ENCODE measurements at places on chromosomes 12 and 14.

GRCh38 chr12:15222219-15222618 is 1.0 kb upstream of the RERG start:
- DNase-seq, result no peak

GRCh38 chr12:105861227-105861626 is 277.5 kb downstream of the NUAK1 start:
- no peak for DNase-seq

- DNase-seq, result no peak
Measured at GRCh38 chr12:67068204-67068731, 200.9 kb upstream of the CAND1 start.

- DNase-seq, result no peak
Measured at GRCh38 chr12:6635856-6636531, at the start of gene LPAR5. LPAR5 (minus strand) TSS chr12:6635959; CDS start chr12:6621248, 14,711 bp downstream.

DNA sequence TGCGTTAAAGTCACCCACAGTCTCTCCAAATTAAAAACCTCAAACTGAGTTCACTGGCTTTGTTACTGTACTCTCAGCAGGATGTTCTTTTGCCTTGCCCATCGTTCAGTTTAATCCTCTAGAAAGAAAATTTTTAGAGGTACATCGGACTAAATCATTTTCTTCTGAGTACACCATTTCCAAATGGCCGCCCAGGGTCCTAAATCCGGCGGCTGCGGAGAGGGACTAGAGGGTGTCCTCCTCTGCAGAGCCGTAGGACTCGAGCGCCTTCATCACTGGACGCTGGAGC is 1.4 kb downstream of the LIN7A start:
- peak; percentile 47 for DNase-seq

- DNase-seq, result no peak
Measured at GRCh38 chr14:71554323-71554722, 377.9 kb upstream of the RGS6 start.

- no peak for DNase-seq
Measured at GRCh38 chr14:100328495-100329163, 5.5 kb downstream of the SLC25A47 start.

GRCh38 chr14:24286996-24287395 is 12.6 kb downstream of the DHRS1 start:
- no peak for DNase-seq

DNA sequence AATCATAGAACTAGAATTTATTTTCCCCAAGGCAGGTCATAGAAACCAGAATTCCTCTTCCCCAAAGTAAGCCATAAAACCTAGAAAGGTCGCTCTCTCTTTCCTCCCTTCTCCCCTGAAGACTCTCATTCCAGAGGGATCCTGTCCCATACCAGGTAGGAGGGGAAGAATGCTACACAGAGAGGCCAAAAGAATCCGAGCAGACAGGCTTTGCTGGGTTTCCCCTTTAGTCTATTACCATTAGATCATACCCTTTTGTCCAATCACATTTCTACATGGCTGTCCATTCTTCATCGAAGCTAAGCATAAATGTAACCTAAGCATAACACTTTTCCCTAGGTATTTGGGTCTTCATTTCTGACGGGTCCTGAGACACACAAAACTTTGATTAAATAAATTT is 204.5 kb downstream of the SPTSSA start:
- DNase-seq, result no peak

DNA sequence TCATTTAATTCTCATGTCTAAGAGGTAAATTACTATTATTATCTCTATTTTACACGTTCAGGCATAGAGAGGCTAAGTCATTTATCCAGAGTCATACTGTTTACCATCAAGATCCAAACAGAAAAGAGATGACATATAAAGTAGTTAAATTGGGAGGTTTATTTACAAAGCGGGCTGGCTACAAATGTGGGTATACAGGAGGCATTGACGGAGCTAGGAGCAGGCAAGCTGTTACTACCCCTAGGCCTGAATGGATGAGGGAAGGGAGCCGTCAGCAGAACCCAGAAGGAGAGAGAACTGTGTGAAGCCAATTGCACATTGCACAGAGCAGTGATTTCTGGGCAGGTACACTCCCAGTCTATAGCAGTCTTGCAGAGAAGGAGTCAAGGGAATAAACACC is 39.8 kb downstream of the DACT1 start:
- no peak for DNase-seq

GRCh38 chr14:102057480-102058114 is 29.2 kb downstream of the HSP90AA1 start:
- no peak for DNase-seq

DNA sequence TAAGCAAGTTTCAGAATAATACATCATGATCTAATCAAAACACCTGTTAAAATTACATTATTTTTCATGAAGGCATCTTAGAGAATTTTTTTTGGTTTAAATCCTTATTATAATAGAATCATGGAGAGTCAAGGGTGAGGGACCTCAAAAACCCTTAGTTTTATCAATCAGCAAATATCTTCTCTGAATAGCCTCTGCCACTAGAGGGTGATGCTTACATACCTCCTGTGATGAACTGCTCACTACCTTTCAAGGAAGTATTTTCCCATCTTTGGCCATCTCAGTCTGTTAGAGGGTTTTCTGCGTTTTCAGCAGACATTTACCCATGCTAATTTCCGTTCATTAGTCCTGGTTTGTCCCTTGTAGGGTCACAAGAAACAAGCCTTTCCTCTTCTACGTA is 200.2 kb downstream of the TRHDE start:
- no peak for DNase-seq

DNA sequence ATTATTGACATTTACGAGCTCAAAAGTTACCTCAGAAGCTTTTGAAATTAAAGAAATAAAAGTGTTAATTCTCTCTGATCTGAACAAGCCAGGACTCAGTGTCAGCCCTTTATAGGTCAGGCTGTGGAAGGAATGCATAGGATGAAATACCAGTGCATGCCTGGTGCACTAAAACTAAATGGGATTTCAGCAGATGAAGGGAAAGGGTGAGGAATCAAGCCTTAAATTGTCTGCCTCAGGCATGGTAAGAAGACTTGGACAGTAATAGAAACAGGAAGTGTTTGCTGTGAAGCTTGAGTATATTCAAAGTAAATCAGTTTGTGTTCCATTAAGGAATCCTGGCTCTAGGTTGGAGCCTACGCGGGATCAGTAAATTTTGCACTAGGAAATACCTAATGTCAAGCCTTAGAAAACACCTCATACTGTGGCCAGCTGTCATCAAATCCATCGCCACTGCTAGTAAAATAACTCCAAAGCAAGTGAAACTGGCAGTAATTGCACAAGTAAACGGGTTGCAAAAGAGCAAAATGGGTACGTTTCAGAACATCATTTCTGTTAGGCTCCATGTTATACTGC is 76.3 kb downstream of the PDE3A start:
- no peak for DNase-seq

- DNase-seq, result no peak
Measured at GRCh38 chr14:85934886-85935254, 404.9 kb downstream of the FLRT2 start.

DNA sequence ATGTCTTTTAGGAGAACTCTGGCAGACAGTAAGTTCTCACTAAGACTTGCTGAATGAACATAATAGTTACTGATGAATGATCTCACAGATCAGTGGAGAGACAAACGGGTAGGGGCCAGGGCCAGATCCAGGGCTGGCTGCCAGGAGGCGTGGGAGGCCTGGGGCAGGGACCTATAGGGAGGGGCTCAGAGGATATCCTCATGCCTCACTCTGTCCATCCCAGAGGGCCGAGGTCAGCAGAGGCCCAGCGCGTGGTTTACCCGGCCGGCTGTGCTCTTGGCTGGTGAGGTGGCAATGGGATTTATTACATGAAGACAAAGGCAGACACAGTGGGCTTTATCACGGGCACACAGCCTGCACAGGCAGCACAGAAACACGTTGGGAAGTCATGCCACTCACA is 85.4 kb downstream of the CHGA start:
- peak; percentile 39 for DNase-seq

- DNase-seq, result no peak
Measured at GRCh38 chr14:23021434-23021833, 11.5 kb upstream of the C14orf93 start.

DNA sequence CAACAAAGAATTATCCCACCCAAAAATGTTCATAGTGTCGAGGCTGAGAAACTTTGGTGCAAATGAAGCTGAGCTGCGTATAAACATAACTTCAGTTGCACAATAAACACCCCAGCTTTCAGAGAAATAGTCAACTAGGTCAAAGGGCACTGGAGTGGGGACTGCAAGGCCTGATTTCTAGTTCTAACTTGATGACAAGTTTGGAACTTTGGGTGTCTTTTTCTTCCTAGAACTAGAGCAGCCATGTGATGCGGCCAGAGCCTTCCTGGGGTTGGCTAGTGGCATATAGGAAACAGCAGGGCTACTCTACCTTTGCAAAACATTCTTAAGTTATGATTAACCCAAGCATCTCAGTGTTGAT is 298.4 kb upstream of the AMIGO2 start:
- no peak for DNase-seq

- DNase-seq, result no peak
Measured at GRCh38 chr12:94150240-94151121, 2.1 kb downstream of the PLXNC1 start.

GRCh38 chr12:105378911-105379310 is 48.4 kb downstream of the C12orf75 start:
- DNase-seq, result no peak

GRCh38 chr14:93789228-93790130 is 1.2 kb upstream of the PRIMA1 start:
- no peak for DNase-seq

DNA sequence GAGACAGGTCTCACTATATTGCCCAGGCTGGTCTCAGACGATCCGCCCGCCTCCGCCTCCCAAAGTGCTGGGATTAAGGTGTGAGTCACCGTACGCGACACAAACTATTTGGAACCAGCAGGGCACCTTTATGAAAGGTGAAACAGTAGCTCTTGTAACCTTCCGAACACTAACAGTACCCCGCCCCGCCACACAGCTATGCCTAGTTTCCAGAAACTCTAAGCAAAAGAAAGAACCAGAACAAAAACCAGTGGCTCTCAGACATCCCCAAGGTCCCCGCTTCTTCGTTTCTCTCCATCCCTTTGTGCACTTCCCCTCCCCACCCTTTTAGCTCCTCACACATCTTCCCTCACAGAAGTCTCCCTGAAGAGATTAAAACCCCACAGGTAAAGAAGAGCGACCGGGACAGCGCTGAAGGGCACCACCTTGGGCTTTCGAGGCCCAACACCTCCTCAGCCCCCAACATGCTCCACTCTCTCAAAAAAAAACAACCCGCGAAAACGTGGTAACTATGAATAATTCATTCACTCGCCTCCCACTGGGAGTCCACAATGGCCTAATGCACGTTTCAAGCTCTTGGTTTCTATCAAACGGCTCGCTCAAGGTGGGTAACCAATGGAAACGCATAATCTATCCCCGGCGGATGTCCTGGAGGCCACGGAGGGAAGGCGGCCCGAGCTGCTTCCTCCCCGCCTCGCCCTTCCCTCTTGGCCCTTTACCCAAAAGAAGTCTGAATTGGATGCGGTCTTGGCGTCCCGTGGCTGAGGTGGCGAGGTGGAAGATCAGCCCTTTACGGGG is 877 bp downstream of the BAG5 start:
- DNase-seq, result no peak

DNA sequence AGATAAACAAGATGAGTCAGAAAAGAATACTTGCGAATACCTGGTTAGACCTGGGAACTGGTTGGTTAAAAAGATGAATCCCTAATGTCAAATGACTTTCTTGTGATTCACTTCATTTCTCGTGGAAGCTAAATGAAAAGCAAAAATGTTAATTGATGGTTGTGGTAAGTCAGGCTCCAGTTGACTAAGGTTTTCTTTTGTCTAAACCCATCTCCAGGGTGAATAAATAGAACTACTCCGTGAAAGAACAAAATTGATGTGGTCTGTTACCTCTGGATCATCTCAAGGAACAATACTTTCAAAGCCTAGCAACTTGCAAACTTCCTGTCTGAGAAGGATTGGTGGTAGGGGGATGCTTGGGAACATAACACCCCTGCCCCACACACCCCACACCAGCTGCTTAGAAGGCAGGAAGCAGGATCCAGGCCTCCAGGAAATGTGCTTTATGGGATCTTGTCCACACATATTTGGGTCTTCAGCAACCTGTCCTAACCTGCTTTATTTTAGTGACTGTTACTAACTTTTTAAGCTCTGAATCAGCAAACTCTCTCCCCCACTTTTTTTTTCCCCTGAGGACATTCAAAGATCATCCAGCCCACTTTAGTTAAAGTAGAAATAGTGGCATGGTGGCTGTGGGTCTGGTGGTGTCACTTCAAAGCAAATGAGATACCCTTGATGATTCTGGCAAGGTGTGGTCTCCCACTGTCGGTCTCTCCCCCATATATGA is 60.4 kb upstream of the PTHLH start:
- no peak for DNase-seq

DNA sequence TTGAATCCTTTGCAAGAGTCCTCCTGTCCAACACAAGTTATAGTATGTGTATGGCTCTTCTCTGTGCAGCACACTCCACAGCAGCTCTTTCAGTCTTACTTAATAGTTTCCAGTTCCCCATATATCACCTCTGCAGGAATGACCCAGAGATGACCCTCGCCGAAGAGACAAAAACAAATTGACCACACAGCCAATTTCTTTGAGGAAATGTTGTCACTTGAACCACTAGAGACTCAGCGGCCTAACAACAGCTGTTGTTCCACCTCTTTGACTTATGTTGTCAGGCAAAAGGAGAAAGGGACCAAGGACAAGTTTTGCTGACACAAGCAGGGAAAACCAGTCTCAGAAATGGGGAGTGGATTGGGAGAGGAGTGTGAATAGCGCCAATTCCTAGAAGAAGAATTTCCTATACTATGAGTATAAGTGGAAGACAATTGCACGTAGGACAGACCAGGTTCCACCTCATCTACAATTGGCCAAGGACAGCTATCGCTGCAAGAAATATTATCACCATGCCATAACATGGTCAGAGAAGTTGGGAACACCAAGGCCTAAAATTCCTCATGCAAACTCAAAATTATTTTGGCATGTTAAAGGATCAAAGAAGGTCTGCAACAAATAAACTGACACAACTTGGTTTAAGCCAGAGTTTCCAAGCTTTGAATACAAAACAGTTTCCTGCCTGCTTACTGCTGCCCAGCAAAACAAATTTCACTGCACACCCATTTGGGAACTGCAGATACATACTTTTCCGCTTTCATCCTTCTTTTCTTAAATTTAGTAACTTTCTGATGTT is 41.7 kb upstream of the ITPR2 start:
- no peak for DNase-seq
